ENCODE measurements at places on chromosomes 11 and 22.

GRCh38 chr11:16806791-16807190 is 68.3 kb downstream of the C11orf58 start:
- no peak for DNase-seq

GRCh38 chr11:57792870-57793269 is 31.3 kb downstream of the CTNND1 start:
- no peak for DNase-seq

DNA sequence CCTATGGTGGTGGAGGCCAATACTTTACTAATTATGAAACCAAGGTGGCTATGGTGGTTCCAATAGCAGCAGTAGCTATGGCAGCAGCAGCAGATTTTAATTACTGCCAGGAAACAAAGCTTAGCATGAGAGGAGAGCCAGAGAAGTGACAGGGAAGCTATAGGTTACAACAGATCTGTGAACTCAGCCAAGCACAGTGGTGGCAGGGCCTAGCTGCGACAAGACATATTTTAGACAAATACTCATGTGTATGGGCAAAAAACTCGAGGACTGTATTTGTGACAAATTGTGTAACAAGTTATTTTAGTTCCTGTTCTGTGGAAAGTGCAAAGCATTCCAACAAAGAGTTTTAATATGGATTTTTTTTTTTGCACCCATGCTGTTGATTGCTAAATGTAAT is 42.6 kb downstream of the PGM2L1 start:
- DNase-seq = no peak

DNA sequence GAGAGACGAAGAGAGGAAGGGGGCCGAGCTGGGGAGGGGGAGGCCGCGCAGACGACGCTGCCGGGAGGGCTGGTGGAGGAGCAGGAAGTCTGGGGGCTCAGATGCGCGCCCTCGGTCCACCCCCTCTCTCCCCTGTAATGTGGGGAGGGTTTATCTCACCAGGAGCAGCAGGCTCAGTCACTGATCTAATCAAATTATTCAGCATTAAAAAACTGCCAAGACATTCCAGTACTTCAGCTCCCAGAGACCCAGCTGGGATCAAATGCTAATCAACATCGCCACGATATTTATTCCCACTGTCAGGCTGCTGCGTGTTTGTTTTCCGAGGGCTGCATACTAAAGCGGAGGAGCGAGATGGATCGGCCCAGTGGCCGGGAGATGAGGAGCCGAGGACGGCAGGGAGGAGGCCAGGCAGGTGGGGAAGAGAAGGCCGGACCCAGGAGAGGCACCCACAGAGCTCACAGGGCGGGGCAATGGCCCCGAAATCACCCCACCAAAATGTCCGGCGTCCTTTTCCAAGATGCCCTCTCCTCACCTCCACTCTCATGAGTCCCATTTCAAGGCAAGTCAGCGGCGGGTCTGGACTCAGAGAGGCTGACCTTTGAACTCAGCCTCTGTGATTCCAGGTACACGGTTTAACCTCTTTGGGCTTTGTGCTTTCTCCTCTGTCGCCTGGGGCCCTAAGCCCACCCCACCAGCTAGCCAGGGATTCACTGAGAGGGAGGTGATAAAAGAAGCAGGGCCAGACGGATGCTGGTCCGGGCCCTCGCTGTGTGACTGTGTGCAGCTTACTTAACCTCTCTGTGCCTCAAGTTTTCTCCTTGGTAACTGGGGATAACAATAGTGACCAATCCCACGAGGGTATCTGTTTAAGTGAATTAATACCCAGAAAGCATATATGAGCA is 502.1 kb downstream of the MN1 start:
- no peak for DNase-seq

GRCh38 chr11:44359162-44359561 is 49.2 kb upstream of the ALX4 start:
- no peak for DNase-seq

GRCh38 chr11:66845143-66845875 is 2.1 kb downstream of the RCE1 start:
- no peak for DNase-seq

Measured in COR-L47 (cell line).